ENCODE measurements at places on chromosomes 13 and 19.

DNA sequence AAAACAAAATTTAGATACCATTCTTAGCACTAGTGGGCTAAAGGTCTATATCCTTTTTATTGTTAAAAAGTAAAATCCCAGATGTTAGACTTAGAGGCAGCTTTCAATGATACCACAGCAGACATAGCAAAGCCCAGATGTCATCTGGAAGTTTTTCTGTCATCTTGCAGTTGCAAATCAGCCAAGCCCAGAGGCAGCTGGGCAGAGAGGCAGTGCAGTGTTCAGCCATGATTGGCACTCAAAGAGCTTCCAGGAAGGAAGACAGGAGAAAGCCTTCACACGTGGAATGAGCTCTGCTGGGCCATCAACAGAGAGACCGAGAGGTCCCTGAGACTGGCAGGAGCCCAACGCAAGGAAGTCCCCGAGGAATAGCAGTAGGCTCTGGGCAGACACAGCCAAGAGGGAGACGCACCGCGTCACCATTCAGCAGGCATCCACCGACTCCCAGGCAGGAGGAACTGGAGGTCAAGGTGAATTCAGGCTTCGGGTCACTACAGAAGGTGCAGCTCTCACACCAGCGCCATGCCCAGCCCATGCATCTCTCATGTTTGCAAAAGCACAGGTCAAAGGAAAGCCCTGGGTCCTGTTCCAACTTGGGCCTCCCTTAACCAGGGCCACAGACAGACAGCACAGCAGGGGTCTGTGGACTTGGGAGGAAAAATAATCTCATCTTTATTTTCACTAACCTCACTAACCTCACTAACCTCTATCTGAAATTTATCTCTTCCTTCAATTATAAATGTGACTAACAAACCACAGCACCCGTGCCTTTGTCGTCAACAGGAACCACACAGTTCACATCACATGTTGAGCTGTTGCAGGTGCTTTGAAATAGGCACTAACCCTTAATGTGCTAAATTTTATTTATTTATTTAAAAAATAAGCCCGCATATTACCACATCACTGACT is 54.9 kb downstream of the TUBGCP3 start:
- no peak for DNase-seq

DNA sequence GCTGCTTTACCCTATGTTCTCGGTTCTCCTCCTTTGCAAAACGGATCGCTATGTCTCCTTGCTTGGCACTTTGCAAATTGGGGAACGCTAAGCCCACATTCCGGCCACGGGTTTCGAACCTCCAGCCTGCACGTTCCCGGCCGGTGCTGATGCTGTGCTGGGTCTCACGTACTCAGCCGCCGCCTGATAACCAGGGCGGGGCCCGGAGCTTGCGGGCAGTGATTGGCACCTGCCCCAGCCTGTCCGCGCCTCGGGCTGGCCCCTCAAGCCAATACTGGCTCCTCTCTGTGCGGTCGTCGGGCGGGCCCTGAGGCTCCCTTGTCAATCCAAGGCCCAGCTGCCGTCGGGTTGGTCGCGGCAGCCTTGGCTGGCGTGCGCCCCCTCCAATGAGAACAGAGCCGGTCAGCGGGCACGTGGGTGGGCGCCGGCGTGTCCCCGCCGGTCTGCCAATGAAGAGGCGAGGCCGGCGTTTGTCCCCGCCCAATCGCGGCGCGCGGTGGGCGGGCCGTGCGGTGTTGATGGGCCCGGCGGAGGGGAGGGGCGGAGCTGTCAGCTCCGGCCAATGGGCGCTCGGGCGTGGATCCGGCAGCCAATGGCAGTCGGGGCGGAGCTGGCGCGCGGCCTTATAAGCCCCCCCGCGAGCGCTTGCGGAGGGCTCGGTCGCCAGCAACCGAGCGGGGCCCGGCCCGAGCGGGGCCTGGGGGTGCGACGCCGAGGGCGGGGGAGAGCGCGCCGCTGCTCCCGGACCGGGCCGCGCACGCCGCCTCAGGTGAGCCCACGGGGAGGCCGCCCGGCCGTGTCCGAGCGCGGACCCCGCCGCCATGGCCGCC is at the start of gene KDM4B:
TSS of gene KDM4B (plus strand) at position 652 of the 830 bp plus-strand sequence. CDS start 63,778 bp downstream, outside the sequence.
- DNase-seq: peak; percentile 99

GRCh38 chr13:48443442-48444208 is 30.7 kb upstream of the LPAR6 start:
- no peak for DNase-seq

- no peak for DNase-seq
Observed at GRCh38 chr13:112469071-112469745, 93.1 kb downstream of the SPACA7 start.

GRCh38 chr19:7535047-7535997 is at the start of gene PNPLA6:
Gene PNPLA6 (plus strand): TSS chr19:7535717. CDS start chr19:7535789, 72 bp downstream.
- DNase-seq: peak; percentile 92

- peak; percentile 23 for DNase-seq
Observed at GRCh38 chr19:46951171-46951986, 68.3 kb upstream of the NPAS1 start.

DNA sequence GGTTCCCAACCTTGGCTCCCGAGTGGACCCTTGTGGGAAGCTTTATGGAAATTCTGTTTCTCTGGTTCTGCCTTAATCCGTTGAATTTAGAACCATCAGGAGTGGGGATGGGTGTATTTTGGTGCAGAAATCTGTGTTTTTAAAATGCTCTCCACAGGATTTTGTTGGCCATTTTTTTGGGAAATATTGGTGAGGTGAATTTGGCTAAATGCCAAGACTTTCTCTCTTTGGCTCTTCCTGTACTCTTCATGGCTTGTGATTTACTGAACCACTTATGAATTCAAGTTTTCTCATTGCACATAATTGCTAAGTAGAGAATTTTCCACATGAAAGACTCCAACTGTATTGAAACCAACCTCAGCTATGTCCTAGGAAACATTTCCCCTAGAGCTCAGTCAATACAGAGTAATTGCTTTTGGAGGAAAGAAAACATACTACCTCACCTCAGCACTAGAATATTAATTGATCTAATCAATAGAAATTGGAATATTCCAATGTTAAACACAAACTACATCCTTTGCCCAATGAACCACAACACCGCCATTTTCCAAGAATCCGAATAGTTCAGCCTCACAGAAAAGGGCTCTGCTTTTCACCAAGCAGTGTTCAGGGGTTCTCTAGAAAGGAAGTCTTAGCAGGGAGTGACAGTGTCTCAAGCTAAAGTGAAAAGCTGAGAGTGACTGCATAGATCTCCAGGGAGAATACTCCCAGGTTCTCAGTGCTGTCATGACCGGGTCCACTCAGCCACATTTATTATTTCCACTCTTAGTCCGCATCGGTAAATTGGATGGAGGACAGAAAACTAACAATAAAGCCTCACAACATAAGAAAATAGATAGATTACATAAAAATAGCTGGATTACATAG is 60.3 kb downstream of the ERCC5 start:
- no peak for DNase-seq

GRCh38 chr13:53382008-53382407 is 353.4 kb downstream of the OLFM4 start:
- DNase-seq: no peak

DNA sequence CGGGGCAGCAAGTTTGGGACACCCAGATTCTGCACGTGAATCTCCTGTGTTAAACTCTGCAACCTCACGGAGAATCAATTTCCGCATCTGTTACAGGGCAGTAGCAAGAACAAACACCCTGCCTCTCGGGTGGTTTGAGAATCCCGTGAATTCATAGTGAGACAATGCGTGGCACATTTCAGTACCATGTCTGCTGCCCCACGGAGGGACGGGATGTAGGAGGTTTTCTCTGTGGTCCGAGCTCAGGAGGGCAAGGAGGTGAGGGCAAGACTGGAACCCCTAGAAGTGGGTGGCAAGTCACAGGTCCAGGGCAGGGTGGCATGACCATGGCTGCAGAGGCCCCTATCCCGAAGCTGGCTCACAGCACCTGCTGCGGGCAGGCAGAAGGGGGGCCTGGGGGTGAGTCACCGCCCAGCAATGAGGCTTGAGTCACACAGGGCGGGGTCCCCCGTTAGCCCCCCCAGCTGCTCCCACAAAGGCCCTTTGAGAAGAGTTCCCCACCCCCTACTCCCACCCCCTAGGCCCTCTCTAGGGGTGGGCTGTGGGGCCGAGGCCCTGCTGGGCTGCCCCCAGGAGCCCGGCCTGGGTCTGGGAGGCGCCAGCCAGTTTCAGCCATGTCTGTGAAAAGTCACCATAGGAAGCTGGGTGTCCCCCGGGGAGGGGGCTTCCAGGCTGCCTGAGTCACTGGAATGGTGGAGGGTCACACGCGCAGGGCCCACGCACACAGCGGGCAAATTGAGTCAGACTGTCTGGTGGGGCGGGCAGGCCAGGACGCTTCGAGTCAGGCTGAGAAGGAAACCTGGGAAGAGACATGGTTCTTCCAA is 25.8 kb upstream of the NANOS3 start:
- peak; percentile 69 for DNase-seq

- DNase-seq: no peak
Observed at GRCh38 chr13:41267106-41267505, 3.7 kb upstream of the MTRF1 start.

DNA sequence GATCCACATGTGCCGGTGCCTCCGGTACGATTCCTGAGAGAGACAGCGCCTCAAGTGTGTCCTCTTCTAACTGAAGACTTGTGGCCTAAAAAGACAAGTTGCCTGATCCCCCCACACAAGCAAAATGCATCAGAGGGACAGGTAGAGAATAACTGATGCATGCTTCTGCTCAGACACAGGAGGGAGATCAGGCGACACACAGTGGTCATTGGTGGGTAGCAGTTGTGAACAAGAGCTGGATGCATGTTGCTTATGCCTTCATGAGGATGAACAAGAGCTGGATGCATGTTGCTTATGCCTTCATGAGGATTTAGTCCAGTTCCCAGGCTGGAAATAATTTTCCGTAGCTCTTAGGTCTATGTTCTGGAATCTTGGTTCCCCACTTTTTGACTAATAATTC is 505.6 kb downstream of the MYO16 start:
- no peak for DNase-seq

- DNase-seq: no peak
Observed at GRCh38 chr13:77554069-77554468, 18.6 kb downstream of the SCEL start.

GRCh38 chr13:90868321-90868920 is 479.1 kb upstream of the MIR17HG start:
- no peak for DNase-seq

DNA sequence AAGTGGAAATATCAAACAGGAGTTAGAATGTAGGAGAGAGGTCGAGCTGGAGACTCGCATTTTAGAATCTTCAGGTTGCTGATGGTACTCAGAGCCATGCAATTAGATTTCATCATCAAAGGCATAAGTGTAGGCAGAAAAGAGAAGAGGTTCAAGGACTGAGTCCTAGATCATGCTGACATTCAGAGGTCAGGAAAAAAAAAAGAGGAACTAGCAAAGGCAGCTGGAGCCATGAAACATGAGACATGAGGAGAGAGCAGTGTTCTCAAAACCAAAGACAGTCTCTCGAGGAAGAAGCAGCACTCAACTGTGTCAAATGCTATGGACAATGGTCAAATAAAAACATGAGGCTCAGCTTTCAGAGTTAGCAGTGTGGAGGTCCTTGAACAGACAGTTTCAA is 12.4 kb upstream of the TPP2 start:
- no peak for DNase-seq

- peak; percentile 88 for DNase-seq
Observed at GRCh38 chr19:18932216-18932841, 8.7 kb downstream of the HOMER3 start.

DNA sequence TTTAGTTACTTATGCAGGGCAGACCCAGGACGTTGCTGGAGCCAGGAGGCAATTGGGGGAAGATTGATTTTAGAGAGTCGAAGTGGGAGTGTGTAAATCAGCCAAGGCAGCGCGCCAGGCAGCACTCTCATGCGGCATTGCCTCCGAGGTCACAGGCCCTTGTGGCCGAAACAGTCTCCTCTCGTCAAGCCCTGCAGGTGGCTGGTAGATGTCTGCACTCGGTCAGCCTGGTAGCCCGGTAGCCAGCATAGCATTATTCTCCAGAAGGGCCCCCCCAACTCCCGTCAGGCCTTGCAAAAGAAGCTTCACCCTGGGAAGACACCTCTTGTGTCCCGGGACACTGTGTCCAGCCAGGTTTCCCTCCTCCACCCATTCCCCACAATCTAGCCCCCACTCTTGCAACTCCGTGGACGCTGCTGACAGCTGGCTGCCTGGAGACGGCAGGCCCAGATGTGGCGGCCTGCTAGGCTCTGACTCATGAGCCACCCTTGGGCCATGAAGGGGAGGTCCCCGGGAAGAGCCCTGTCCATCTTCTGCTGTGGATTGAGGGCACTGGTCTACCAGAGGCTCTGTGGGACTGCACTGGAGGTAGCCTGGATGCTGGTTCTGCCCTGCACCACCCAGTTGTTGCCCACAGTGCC is 2.6 kb upstream of the PEPD start:
- DNase-seq: no peak

GRCh38 chr13:33257841-33258807 is 27.4 kb downstream of the STARD13 start:
- no peak for DNase-seq

GRCh38 chr13:50548586-50548985 is 294.9 kb downstream of the DLEU7 start:
- no peak for DNase-seq

DNA sequence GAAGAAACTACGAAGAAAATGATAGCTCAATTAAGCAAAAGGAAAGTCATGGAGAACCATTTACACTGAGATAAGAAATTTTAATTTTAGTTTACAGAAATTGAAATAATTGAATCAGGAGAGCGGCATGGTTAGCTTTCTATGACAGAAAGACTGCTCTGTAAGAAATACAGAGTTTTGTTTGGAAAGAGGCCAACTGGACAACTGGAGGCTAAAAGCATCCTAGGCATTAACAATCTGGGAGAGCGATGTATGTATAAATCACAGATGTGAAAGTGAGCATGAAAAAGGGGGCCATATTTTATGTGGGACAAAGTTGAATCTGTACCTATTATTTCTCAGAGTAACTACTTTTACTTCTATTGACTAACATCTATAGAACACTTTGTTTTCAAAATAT is 1608.8 kb upstream of the PCDH20 start:
- no peak for DNase-seq

DNA sequence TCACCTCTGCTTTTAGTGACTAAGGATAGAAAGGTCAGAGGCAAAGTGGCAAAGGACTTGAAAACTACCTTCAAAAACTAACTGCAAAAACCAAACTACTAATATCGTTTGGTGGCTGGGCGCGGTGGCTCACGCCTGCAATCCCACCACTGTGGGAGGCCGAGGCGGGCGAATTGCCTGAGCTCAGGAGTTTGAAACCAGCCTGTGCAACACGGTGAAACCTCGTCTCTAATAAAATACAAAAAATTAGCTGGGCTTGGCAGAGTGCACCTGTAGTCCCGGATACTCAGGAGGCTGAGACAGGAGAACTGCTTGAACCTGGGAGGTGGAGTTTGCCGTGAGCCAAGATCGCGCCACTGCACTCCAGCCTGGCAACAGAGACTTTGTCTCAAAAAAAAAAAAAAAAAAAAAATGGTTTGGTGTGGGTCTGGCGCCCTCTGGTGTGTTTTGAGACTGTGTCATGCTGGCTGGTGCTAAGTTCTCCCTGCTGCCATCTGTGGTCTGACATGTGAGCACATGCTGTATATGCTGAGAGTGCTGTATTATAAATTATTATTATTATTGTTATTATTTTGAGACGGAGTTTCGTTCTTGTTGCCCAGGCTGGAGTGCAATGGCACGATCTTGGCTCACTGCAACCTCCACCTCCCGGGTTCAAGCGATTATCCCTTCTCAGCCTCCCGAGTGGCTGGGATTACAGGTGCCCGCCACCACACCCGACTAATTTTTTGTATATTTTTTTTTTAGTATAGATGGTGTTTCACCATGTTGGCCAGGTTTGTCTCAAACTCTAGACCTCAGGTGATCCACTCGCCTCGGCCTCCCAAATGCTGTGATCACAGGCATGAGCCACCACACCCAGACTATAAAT is 36.0 kb upstream of the RNF17 start:
- no peak for DNase-seq

- no peak for DNase-seq
Observed at GRCh38 chr19:45820413-45821102, 5.5 kb upstream of the RSPH6A start.

Data from amygdala (tissue), 56 donors.